Activated CD8-positive, alpha-beta memory T cell treated with anti-CD3 and anti-CD28 coated beads, Interleukin-2, amount 50 U/mL, for 4 hours (primary cell): ENCODE measurements at places on chromosomes 6 and 20.

DNA sequence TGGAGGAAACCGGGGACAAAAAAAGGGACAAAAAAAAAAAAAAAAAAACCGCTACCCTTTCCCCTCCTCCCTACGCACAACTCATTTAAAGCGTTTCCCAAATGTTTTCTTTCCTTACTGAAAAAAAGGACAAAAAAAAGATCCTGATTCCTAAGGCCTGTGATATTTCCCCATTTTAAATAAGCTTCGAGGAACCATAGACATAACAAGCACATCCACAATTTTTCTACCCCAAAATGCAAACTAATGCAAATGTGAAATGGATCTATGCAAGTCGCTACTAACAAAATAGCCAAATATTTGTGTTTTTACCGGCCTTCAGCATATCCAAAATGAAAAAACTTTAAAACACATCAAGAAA lies 1.4 kb upstream of the ZNF217 start:
- DNase-seq = no peak

- DNase-seq = no peak
These were observed 36.7 kb downstream of the EBF4 start for GRCh38 chr20:2729251-2729713.

DNA sequence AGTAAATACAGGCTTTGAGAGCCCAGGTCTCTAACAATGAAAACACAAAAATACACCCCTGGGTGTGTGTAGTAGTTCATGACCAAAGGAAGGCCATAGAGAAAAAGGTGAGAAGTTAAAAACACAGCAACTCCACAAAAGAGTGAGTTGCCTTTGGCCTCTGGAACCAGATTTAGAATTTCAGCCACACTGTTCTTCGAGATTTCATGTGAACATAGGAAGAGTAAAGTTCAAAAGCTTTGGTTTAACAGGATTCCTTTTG lies 43.5 kb upstream of the RIN2 start:
- no peak for DNase-seq

DNA sequence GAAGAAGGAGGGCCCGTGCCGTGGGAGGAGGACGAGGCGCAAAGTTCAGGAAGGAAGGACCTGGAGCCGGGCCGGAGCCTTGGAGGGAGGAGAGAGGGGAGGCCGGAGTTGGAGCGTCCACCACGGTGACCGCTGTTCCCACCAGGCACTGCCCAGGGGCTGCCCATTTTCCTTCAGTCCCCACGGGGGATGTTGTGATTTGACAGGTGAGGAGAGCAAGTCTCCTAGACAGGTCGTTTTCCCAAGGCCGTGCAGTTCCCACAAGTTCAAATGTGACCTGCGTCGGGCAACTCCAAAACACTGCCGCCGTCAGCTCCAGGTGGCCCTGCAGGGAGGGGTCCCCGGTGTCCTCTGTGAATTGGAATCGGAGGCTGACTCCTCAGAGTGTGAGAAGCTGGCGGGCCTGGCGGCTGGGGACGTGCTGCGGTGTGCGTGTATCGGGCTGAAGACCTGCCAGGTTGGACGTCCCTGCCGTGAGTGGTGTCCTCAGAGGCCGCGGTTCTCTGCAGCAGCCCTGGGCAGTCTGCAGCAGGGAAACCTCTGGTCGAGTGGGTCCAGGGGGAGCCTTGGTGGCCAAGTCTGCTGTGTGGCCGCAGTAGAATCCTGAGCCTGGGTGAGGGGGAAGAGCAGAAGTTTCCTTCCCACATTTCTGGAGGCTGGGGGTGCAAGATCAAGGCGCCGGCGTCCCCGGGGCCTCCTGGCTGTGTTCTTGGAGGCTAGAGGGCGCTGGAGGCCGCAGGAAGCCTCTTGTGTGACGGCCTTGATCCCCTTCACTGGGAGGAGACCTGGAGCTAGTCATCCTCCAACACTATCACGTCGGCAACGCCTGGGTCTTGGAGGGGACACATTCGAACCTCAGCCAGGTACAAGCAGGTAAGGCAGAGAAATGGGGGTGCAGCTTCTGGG lies 115.1 kb upstream of the FRMD1 start:
- DNase-seq = no peak

GRCh38 chr20:45487231-45487635 lies 17.7 kb downstream of the WFDC2 start:
- no peak for DNase-seq

DNA sequence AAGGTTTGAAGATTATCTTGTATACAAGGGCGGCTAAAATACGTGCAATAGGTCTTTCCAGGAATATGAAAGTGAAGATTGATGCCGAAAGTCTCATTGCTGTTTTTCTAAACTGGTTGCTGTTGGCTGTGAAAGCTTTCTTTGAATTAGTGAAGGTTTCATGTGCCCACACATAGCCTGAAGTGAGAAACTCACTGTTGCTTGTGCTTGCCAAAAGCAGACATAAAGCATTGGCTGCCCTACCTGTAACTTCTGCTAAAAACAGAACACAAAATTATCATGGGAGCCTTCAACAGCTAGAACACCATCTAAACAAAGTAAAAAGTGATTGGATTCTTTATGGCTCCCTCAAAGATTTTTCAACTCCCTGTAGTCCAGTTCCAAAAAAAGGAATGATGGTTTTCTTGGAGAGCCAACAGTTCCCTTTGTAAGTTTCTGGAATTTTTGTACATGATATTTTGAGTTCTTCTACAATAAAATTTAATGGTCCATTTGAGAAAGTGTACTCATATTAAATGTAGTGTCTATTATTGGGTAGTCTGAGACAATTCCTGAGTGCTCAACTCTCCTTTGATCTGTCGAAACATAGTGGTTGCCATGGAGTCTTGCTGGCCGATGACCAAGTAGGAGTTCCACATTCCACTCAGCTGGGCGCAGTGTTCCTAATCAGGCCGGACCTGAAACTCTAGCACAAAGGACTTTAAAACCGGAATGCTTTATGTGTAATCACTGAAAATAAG lies 68.5 kb downstream of the PLEKHG1 start:
- DNase-seq = no peak

GRCh38 chr6:17115251-17116116 lies 13.6 kb downstream of the STMND1 start:
- DNase-seq = no peak

DNA sequence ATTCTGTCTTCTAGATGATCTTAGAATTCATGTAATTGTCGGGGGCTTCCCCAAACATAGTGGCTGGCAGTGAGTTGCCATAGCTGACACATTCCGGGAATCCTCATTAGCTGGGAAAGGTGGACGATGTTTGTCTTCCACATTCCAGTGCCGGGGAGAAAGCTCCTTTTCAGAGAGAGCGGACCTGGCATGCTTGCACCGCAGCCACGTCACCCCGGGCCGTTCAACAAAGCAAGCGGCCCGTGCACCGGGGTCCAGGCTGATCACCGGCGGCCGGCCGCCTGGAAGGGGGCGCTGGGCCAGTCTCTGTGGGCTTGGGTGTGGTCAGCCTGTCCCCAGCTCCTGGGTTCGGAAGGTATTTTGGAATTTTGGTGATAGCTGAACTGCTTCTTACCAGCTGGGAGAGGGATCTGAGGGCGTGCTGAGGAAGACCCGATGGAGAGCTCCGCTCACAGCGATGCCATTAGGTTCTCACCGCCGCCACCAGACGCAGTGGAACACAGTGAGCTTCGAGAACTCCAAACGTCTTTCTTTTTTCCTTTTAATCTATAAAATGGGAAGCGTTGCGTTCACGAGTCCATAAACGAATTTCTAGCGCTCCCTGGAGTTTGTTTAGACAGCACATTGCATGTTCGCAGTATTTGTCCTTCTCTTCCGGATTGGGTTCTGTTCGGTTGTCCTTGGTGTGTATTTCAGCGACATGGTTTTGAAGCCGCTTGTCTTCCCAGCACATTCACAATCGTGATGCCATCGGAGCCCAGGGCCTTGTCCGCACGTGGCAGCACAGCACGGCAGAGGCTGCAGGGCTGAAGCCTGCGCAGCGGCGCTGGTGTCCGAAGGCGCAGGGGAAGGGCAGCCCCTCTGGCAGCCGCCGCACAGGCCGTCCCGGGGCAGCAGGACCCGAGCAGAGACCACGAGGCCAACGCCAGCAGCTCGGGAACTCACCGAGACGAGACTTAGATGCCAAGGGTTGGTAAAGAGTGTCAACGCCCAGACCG lies 557.6 kb downstream of the QKI start:
- no peak for DNase-seq

DNA sequence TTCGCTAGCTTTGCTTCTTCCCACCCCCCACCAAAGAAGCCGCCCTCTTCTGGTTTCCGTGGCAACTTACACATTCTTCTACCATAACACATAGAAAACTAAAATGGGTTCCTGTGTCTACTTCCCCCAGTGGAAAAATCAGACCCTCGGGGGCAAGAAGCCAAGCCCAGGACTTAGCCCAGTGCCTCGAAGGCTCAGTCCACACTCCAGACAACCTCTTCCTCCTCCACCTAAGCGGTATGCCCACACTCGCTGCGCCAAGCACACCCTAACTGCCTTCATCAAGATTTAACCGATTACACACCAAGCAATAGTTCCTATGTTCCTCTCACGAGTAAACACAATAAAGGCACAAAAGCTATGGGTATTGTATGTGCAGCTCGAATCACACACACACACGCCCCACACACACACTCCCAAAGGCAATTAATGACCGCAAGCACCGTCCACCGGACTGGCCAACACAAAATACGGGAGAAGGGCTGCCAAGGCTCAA lies 537 bp downstream of the PPIL4 start:
- peak; percentile 57 for DNase-seq

DNA sequence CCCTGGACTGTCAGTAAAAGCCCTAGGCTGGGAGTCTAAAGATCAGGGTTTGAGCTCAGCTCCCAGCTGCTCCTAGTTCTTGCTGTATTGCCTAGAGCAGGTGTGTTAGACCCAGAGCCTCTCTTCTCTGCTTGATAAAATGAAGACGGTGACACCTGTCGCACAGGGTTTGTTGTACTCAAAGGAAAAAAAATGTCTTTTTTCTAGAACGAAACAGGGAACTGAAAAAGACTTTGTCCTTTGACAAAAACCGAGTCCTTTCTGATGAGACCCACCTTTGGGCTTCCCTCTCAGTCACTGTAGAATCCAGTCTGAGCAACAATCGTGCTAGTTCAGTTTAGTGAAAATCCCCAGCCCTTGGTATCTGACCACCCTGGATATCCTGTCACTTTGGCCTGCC lies 102.1 kb upstream of the LAMP5 start:
- no peak for DNase-seq

DNA sequence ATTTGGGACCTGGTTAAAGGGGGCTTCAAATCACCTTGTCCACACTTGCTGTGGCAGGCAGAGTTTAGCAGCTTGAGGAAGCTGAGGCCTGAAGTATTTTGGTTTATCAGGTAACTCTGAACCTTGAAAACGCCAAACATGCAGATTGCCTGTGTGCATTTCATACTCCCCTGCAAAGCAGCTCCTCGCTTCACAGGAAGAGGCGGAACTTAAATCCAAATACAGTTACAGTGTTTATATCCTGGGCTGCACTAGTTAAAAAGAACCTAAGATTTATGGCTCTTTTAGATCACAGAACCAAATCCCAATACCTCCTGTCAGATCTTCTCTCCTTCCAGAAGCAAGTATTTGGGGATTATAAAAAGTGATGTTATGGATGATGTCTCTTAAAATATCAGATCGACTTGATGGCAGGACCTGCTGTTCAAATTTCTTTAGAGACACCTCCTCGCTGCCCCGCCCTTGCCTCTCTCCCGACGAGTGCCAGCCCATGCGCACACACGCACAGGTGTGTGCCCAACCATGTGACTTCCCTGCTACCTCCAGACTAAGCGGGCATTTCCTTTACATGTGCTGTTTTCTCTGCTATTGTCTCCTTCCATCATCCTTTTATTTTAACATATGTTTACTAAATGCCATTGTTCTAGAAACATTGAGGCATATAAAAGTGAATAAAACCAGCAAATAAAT lies 224.6 kb upstream of the FOXQ1 start:
- no peak for DNase-seq

DNA sequence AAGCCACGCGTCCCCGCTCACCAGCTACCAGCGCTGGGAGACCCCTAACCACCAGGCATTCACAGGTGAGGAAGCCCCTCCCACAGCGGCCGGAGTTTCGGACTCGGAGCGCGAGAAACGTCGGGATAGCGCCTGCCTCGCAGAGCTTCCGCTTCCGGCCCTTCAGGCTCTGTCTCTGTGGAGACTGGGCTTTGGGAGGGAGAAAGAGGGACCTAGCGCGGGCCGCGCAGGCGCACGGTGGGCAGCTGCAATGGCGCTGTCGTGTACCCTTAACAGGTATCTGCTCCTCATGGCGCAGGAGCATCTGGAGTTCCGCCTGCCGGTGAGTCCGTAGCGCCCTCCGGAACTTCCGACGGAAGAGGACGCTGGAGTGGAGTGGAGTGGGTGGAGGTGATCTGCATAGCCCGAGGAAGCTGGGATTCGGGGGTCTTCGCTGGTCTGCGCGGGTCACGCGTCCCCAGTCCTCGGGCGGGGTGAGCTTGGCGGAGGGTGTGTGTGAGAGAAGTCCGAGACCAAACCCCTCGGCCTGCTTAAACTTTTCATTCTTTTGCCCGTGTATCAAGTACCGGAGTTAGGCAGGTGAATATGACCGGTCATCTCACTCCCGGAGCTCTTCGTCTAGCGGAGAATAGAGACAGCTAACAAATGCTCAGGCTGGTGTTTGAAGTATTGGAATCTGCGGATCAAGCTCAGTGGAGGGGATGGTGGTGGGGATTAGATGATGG lies at the start of gene TRMT11:
Gene TRMT11 (plus strand): TSS at position 240 of the 725 bp plus-strand sequence. CDS start 11 bp downstream, at position 251.
- DNase-seq = peak; percentile 77

GRCh38 chr6:161137320-161137719 lies 136.5 kb downstream of the AGPAT4 start:
- DNase-seq = no peak

GRCh38 chr6:42482174-42482573 lies 30.4 kb upstream of the TRERF1 start:
- DNase-seq = no peak

GRCh38 chr6:136737374-136737844 lies 54.9 kb downstream of the MAP3K5 start:
- no peak for DNase-seq

GRCh38 chr20:47785311-47785853 lies at the start of gene SULF2:
SULF2 (minus strand) TSS chr20:47785481; CDS start chr20:47757363, 28,118 bp downstream.
- no peak for DNase-seq

DNA sequence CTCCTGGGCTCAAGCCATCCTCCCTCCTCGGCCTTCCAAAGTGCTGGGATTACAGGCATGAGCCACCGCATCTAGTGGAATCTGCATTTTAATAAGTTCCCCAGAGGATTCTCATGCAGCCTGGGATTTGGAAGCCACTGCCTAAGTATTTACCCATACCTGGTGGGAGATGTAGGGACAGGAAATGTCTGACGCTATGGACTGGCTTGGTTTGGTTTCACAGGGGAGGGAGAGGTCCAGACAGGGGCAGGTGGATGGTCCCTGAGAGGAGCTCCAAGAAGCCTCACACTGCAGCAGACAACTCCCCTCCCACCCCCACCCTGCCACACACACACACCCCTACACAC lies 4.4 kb downstream of the VSTM2L start:
- no peak for DNase-seq

- no peak for DNase-seq
These were observed 585.3 kb upstream of the FLRT3 start for GRCh38 chr20:14922503-14923267.

DNA sequence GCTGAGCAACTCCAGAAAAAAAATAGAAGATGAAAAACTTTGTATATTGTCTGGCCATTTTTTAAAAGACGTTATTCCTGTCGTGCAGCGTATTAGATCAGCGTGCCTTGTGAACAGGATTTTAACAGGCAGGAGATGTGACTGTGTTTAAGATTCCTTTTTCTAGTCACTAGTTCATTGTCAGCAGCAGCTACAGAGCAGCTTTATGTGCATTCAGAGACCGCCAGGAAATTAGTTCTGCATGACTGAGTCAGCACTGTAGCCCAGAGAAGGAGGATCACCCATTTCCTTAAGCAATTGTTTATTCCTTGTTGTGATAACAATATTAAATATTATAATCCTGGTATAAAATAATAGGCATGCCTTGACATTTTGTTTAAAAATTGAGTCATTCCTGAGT lies 75.4 kb upstream of the ADGRB3 start:
- no peak for DNase-seq
